ENCODE measurements at places on chromosomes 11 and 22. TPM values are rescaled to one million over a fixed set of nuclear protein-coding genes. Genes with fewer than 3 reads are reported as not detected.
A peak's percentile ranks its signal among the peaks of the same experiment; 100 is the strongest.

- DNase-seq = no peak
Observed at GRCh38 chr11:75493626-75494025, 32.1 kb downstream of the GDPD5 start.

DNA sequence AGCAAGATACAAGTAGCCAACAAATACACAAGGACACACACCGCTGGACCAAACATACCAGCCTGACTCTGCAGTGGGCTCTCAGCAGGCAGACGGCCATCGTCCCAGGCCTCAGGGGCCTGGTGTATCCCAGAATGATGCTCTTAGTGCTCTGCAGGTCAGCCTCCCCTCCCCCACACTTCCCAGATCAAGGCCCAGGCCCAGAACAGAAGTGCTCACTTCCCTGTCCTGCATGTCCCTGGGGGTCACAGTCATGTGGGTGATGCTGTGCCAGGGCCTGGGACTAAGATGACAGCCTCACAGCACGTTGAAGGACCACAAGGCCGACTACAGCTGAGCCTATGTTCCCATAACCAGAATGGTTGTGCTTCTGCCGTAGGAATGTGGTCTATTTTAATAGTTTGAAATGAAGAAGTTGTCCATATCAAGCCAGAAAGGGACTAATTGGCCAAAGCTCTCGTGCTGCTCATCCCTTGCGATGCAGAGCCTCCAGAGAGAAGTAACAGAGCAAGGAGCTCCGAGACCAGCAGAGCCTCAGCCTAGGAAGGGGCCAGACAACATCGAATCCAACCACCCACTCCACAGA, 48.6 kb downstream of the GAB4 start:
- DNase-seq = no peak

Gene TMPRSS13
- total RNA-seq = not detected

GRCh38 chr11:41118521-41118920, 340.9 kb downstream of the LRRC4C start:
- DNase-seq = no peak

- no peak for DNase-seq
Observed at GRCh38 chr11:102791271-102792036, 6.5 kb downstream of the MMP1 start.

Gene SGSM1
- total RNA-seq = not detected

DNA sequence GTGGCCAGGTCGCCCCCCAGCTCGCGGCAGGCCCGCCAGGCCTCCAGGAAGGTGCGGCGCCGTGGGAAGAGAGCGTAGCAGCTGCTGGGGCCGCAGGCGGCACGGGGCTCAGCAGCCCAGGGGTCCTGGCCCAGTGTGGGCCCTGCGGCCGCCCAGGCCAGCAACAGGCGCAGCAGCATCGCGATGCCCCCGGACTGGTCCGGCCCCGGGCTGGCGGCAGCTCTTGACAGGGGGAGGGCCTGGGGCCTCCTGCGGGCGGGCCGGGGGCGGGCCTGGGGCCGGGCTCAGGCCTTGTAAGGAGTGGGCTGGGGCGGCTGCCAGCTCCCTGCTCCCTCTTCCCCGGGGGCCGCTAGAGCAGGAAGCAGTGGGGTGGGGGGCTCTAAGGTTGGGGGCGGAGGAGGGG, at the start of gene CD248:
Gene CD248, minus strand, starts transcription at position 196 of the 403 bp plus-strand sequence. Its CDS starts 17 bp downstream, at position 179.
- no peak for DNase-seq

DNA sequence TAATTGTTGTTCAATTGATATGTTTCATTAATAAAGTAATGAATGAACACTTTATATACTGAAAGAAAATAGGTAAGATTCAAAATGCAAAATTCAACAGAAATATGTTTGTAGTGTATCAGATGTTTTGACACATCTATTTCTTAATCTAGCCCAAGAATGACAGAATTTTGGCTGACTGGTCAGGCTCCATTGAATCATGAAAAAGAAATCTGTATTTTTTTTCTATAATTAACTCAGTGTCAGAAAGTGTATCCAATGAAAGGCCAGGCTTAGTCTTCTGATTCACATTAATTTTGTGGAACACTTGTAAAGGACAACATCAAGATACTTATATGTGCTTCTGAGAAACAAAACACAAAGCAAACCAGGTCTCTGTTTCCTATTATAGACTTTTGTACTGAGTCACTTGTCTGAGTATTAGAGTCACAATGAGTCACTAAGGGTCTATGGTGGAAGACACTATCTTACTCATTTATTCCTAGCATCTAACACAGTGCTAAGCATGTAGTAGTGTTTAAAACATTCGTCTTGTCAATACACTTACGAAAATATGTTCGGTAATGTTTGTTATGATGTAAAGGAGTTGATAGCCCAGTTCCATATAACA, 297.7 kb upstream of the CCDC90B start:
- DNase-seq = peak; percentile 4

Gene CLDN5
- not detected for total RNA-seq

DNA sequence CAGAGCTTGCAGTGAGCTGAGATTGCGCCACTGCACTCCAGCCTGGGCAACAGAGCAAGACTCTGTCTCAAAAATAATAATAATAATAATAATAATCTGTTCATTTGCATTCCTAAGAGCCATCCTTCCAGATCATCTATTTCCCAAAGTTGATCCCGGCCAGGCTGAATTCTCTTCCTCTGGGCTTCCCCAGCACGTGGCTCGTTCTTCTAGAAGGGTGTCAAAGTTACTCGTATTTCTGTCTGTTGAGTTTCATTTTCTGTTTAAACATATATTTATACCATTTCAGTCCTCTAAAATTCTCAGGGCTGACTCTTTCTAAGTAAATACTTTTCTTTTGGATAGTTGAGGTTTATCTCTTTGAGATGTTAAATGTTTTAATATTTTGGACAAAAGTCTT, 4.8 kb upstream of the JHY start:
- DNase-seq = no peak

DNA sequence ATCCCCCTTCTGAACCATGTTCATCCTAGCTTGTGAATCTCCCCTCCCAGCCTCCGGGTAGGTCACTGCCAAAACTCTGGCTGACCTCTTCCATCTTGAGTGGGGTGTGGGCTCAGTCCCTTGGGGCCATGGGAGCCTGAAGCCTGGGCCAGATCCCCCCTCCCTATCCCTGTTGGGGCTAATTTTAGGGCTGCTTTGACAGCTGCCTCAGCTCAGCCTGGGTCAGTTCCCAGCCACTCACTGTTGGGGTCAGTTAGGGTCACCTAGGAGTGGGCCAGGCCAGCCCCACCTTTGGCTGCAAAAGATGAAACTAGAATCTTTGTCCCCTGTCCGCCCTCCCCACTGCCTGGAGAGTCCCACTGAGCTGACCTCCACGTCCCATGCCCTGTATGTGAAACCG, 29.8 kb upstream of the P2RY2 start:
- DNase-seq = no peak

GRCh38 chr11:113649311-113649710, 56.8 kb downstream of the TMPRSS5 start:
- DNase-seq = no peak

Gene HORMAD2
- total RNA-seq = not detected

- DNase-seq = no peak
Observed at GRCh38 chr11:59654893-59655292, 13.9 kb downstream of the PATL1 start.

- DNase-seq = no peak
Observed at GRCh38 chr11:32899438-32899837, 6.8 kb downstream of the QSER1 start.

DNA sequence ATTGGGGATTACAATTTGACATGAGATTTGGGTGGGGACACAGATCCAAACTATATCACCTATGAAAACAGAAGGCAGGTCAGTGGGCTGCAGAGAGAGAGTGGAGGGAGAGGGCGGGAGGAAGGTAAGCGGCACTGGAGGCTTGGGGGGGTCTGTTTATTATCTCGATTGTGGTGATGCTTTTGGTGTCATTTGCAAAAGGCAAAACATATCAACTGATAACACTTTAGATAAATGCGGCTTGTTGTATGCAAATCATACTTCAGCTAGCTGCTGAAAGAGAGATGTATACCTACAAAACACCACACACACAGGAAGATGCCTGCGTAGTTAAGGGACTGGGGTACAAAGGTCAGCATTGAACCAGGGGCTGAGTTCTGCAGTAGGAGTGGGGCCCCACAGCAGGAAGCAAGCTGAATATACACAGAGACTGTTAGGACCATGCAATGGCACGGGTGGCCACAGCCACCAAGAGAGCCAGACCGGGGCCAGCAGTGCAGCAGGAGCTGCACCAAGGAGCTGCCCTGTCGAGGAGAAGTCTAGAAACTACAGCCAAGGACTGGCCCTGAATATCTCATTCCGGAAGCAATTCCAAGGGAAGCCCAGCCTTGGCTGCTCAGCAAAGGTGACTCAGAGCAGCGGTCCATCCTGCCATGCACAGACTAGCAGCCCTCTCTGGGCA, 23.8 kb upstream of the TOLLIP start:
- DNase-seq = no peak

GRCh38 chr11:11108026-11108425, 245.0 kb downstream of the CSNK2A3 start:
- DNase-seq = no peak

- DNase-seq = no peak
Observed at GRCh38 chr22:32306561-32306960, 51.1 kb upstream of the RFPL3 start.

Gene LMO2
- total RNA-seq = 1.4 TPM

DNA sequence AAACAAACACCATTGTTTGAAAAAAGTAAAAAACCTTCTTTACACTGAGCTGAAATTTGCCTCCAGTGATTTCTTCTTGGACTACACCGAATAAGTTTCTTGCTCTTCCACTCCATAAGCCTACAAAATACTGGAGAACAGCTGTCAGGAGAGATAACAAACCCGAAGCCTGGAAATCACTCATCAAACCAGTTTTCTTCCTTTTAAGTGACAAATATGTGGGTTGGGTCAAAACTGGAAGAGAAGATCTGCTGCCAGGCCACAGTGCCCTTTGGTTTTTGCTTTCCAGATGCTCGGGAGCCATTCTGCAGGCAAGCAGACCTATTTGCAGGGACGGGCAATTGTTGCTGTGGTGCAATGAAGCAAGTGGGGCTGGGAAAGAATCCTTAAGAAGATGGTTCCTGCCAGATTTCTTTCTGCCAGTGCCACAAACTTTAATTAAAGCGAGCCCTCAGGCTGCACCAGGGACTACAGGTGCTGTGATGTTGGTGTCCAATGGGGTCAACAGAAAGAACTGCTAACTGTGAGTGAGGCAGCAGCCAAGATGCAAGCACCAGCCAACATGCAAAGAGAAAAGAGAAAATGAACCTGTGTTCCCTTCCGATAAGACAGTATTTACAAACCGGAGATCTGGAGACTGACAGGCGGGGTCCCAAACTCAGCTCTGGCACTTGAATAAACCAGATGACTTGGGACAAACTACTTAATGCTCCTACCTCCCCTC, 44.8 kb upstream of the SMCO4 start:
- DNase-seq = no peak

Gene BAIAP2L2
- not detected for total RNA-seq

GRCh38 chr11:115578275-115578674, 74.1 kb upstream of the CADM1 start:
- DNase-seq = peak; percentile 29

GRCh38 chr11:105719073-105719822, 109.4 kb downstream of the GRIA4 start:
- peak; percentile 87 for DNase-seq

DNA sequence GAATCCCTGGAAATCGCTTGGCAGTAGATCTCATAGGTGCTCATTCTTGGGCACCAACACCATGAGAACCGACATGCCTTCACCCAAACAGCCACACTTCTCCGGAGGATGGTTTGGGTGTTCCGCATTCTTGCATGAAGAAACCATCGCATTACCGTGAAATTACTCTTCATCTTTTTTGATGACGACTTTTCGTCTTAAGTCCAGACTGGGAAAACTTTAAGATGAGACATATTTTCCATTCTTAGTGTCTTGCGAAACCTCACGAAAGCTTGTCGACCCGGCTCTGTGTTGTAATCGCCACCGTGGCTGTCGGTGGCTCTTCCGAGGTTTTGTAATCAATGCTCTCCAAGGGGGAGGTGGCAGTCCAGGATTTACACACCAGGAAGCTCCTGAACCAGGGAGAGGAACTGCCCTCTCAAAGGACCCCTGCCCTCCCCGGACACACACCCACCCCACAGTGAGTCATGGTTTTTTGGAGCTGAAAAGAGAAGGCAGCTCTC, 1.7 kb downstream of the TOM1 start:
- peak; percentile 64 for DNase-seq

Gene MMP26
- not detected for total RNA-seq

Gene KCTD14
- total RNA-seq = not detected

Gene OOSP4A
- total RNA-seq = not detected

DNA sequence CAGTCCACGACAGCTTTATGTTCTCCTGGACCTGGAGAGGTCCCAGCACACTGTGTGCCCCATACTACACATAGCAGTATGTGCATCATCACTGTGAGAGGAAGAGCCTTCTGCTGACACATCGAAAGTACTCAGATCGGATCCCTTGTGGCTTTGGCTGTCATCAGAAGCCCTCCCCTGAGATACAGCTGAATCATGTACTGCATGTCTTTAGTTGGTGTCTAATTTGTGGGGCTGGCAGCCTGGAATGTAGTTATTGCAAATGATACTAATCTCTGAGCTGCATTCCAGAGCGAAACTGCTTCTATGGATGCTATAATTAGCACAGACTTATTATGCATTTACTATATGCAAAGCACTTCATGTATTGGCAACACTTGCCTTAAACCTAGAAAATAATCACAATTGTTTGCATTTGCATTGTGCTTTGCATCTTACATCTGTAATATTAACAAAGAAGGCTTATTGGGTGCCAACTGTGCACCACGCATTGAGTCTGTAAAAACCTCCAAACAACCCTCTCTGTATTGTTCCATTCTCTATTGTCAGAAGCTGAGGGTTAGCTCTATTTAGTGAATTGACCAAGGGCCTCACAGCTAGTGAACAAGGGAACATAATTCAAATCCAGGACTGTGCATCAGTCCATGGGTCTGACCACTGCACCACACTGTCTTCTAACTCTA, 89.2 kb upstream of the CRTAM start:
- DNase-seq = peak; percentile 61

- DNase-seq = peak; percentile 69
Observed at GRCh38 chr11:2156416-2157182, 4.4 kb downstream of the INS start.

Gene DNAJB7
- not detected for total RNA-seq

DNA sequence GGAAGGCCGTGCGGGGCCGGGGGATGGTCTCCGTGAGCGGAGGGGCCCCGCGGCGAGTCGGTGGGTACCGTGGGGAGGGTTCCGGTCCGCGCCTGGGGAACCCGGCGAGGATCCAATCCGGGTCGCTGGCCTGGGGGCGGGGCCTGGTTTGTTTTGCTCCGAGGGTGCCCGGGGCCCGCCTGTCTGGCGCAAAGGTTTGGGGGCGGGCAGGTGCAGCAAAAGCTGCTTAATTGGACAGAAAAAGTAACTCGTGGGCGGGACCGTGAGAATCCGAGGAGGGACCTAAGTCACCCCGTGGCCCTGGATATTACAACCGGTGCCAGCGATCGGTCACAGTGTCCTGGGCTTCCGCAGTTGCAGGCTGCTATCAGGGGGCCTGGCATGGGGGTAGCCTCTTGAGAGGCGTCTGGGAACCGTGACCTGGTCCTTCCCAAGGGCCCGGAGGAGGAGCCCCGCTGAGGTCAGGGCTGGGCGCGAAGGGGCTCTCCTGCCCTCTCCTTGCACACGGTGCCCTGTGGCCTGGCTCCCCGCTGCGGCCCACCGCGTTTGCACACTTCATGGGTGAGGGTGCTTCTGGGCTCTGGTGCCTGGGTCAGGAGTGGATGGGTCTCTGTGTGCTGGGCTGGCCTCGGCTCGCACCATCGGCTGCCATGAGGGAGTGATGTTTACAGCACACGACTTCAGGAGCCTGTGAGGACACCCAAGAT, 1.4 kb downstream of the PNPLA2 start:
- DNase-seq = peak; percentile 86

GRCh38 chr11:18384157-18384641, 10.2 kb upstream of the LDHA start:
- DNase-seq = peak; percentile 94

Data from H4 (cell line).